ENCODE measurements at places on chromosomes 12 and 14.

DNA sequence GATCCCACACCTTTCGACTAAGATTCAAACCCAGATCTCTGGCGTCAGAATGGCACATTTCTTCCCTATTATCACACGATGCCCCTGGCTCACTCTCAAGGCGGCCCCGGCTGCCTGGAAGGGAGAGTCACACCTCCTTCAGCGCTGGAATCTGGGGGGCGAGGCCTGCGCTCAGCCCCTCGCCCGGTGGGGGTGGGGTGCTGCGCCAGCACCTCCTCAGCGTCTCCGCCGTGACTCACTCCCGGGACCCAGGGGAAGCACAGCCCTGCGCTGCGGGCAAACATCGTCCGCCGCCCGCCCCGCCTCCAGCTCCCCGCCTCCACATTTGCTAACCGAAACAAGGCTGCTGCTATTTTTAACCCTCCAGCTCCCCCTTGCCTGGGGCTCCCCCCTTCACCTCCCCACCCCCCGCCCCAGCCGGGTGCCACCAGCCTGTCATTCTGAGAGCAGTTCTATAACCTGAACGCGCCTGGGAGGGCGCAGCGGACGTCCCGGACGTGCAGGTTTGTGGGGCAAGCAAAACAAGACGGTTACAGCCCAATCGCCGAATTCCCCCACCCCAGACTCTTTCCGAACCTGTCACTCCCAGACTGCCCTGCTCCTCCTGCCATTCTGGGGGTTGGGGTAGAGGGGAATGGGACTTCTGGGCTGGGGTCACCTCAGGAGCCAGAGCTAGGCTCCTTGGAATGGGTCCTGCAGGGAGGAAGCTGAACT lies 6.7 kb downstream of the HDAC7 start:
- no peak for DNase-seq

GRCh38 chr14:104650057-104650980 lies 39.1 kb upstream of the INF2 start:
- DNase-seq = peak; percentile 32

GRCh38 chr12:117119592-117120198 lies 20.5 kb upstream of the TESC start:
- peak; percentile 33 for DNase-seq

- DNase-seq = no peak
Measured at GRCh38 chr12:41436076-41436475, 248.0 kb downstream of the PDZRN4 start.

- DNase-seq = peak; percentile 37
Measured at GRCh38 chr12:118840399-118840798, 140.9 kb upstream of the SRRM4 start.

DNA sequence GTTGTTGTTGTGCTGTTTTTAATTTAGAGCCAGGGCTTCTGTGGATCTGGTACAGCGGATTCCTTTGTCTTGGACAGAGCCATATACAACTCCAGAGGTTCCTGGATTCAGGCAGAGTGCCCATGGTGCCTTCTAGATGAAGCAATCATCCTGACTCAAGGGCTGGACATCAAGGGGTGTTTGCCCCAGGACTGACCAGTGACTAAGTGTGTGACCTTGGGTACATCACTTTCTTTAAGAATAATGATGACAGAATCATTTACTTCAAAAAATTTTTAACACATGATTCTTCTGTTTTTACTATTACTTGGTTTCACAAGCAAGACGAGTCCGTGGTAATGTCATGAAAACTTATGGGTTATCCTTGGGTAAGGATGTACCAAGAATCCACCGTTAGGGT lies 397.3 kb downstream of the ZFP36L1 start:
- no peak for DNase-seq

- no peak for DNase-seq
Measured at GRCh38 chr14:99715266-99716000, 31.3 kb downstream of the CYP46A1 start.

DNA sequence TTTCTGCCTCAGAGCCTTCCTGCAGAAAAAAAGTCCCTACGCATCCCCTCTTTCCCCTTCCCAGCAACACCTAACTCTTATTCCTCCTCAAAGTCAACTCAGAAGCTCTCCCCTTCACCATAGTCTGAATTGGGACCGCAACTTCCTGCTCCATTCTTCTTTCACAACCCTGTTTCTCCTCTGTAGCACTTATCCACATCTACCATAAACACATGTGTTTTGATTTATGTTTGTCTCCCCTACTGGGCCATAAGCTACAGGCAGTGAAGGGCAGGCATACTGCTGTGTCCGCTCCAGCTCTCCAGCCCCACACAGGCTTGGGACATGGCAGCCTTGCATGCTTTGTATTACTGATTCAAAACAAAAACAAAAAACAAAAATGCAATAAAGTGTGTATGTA lies 5.9 kb downstream of the SDR9C7 start:
- DNase-seq = no peak

- no peak for DNase-seq
Measured at GRCh38 chr12:121939186-121939585, 20.8 kb downstream of the CFAP251 start.

- DNase-seq = peak; percentile 54
Measured at GRCh38 chr14:35215110-35215813, 76.9 kb upstream of the PSMA6 start.

- no peak for DNase-seq
Measured at GRCh38 chr12:102356690-102357089, 123.7 kb downstream of the IGF1 start.

DNA sequence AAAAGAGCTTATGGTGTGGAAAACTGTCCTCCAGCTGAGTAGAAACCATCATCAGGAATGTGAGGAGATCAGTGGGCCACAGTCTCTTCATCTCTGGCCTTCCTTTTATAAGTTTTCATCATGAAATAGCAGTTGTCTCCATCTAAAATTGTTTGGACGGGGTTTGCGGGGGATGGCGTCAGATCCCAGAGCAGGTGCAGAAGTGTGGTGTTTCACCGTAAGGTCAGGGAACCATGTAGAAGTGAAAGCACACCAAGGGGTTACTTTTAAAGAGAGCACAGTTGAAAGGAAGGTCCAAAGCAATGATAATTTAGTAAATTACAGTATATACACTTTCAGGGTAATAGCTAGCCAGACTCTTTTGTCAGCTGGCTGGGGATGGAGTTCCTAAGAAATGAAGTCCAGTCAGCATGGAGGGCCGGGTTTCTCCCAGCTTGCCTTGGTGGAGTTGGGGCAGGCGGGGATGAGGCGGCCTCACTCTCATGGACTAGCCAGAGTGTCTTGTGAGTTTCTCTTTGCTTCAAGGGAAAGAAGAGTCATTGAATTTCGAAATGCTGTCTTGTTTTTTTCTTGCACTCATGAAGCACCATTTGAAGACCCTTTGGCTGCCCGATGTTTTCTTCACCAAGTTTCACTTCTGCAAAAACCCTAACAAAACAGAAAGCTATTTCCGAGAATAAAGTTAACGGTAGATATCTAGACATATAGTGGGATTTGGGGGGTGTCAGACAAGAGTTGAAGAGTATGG lies 100.6 kb downstream of the ETV6 start:
- no peak for DNase-seq

GRCh38 chr14:74932401-74932901 lies 9.4 kb upstream of the RPS6KL1 start:
- DNase-seq = no peak

GRCh38 chr12:92529944-92530343 lies 172.8 kb upstream of the PLEKHG7 start:
- no peak for DNase-seq

DNA sequence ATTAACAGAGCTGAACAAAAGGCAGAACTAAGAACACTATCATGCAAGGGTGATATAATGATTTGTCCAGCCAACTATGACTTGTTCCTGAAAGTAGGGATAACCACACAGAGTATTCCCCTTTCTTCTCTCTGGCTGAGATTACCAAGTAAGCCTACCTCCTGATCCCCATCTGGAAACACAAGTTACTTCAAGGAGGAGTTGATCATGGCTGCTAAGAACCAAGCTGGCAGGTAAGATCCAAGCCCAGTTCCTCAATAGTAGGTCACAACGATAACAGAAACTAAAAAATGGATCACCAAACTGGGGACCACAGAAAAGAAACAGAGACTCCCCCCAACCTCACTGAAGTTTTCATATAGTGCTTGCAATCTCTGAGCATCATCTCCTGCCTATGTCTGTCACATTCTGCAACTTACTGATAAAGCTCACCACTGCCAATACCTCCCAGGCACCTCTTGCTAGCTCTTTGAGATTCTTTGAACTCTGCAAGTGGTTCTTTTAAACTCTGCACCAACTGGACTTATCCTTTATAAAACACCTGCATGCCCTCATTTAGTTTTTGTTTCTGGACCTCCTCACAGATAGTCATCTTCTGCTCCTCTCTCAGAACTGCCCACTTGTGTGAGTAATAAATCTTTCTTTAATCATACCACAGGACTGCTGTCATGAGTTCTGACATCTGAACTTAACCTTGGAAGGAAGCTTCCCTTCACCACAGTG lies 76.6 kb downstream of the LRP6 start:
- DNase-seq = no peak

GRCh38 chr12:120649442-120650232 lies 9.2 kb downstream of the CABP1 start:
- no peak for DNase-seq

DNA sequence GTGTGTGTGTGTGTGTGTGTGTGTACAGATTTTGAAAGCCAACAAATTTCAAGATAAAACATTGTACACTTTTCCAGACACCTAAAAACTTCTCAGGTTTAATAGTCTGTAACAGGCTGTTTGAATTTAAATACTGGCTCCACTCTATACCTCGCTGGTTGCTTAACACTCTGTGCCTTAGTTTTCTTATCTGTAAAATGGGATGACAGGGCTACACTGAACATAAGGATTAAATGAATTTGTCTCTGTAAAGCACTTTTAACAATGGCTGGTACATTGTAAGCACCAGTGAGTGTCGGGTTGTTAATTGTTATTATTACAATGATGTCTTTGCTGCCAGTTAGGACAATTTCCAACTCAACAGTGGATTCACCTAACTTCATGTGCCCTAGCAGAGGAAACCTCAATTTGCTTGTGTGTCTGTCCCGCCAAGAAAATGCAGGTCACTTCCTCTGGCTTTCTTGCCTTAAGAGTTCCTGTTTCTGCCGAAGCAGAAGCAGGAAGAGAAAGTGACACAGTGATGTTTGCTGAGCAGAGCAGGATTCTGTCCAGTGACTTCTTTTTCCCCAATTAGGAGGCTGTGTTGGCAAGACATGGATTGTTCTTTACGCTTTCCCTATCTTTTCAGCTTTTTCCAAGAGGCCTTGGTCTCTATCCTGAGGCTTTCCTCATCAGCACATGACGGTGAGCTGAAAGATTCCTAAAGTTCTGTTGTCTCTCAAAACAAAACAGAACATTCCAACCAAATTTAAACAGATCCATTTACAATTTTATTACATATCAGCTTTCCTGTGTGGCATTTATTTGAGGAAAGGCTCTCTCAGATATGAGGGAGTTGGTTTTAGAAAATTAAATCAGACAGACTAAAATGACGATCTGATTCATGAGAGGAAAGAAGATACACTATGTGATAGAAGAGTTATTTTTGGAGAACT lies 154.1 kb upstream of the ATP2B1 start:
- no peak for DNase-seq

DNA sequence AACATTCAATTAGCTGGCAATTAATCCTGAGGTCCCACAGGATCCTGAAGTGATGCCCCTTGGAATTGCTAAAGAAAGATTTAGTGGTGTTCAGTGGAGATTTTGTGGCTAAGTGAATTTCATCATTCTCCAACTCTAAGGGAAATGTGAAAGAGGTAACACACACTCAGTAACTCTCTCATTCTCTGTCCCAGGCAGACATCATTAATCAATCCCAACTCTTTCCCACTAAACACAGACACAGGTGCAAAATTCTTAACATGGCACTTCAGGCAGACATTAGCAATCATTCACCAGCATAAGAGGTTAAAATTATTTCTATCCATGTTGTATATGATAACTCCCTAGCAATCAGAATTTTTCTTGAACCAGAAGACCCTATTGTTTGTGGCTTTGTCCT lies 40.2 kb downstream of the TRPV4 start:
- no peak for DNase-seq

GRCh38 chr12:113857371-113857770 lies 108.8 kb downstream of the RBM19 start:
- no peak for DNase-seq

- DNase-seq = no peak
Measured at GRCh38 chr12:18906395-18906794, 168.5 kb downstream of the CAPZA3 start.

DNA sequence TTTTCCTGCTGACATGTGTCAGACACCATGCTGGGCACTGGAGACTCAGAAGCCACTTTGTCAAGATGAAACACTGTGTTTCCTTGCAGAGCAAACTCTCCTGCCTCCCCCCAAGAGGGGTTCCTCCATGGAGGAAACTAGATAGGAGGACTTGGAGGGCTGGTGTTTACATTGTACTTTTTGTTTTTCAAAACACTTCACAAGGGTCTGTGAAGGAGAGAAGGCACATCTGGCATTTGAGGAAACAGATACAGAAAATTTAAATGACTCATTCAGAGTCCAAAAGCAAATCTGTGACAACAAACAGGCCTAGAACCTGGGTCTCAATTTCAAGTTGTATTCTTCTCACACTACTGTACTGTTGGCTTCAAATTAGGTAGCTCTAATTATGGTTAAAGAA lies 6.7 kb upstream of the CDKL1 start:
- no peak for DNase-seq

GRCh38 chr14:101257551-101257950 lies 303.7 kb upstream of the DIO3 start:
- DNase-seq = no peak

GRCh38 chr14:99357916-99358390 lies 86.0 kb upstream of the BCL11B start:
- DNase-seq = no peak

DNA sequence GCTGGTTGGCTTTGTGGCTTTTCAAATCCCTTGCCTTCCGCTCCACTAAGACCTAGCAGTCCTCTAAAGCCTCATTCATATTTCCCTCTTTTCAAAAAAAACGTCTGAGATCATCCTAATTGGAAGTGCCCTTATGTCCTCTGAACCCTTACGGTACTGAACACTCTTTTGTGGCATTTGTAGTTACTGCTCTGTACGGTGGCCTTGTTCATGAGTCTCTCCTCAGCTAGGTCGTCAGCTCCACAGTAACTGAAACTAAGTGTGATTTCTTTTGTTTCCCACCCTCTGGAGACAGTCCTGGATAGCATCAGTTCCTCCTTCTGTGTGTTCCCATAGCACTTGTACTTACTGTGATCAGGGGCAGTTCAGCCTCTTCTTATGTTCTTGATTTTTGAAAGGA lies 49.7 kb downstream of the DAAM1 start:
- DNase-seq = no peak

- DNase-seq = no peak
Measured at GRCh38 chr14:95313707-95314106, 6.0 kb downstream of the CLMN start.

GRCh38 chr12:98373025-98373554 lies 142.3 kb upstream of the TMPO start:
- peak; percentile 50 for DNase-seq

- no peak for DNase-seq
Measured at GRCh38 chr12:132045751-132046150, 96.0 kb downstream of the EP400 start.

- no peak for DNase-seq
Measured at GRCh38 chr14:33634631-33635030, 316.2 kb downstream of the EGLN3 start.

DNA sequence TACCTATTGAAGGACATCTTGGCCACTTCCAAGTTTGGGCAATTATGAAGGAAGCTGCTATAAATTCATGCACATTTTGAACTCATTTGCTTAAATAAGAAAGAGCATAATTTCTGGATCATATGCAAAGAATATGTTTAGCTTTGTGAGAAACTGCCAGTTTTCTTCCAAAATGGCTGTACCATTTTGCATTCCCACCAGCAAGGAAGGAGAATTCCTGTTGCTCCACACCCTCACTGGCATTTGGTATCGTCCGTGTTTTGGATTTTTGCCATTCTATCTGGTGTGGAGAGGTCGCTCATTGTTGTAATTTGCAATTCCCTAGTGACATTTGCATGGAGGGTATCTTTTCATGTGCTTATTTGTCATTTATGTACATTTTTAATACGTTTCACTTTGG lies 339.3 kb downstream of the DAD1 start:
- DNase-seq = no peak

Measured in RKO (cell line).